Pancreas (tissue), 10 donors: ENCODE measurements at places on chromosomes 2 and 18.
A peak's percentile ranks its signal among the peaks of the same experiment; 100 is the strongest.

DNA sequence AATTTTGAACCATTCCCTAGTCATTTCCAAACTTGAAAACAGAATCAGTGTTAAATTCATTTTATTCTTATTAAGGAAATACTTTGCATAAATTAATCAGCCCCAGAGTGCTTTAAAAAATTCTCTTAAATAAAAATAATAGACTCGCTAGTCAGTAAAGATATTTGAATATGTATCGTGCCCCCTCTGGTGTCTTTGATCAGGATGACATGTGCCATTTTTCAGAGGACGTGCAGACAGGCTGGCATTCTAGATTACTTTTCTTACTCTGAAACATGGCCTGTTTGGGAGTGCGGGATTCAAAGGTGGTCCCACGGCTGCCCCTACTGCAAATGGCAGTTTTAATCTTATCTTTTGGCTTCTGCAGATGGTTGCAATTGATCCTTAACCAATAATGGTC is 5.5 kb upstream of the MROH2A start:
- no peak for DNase-seq

DNA sequence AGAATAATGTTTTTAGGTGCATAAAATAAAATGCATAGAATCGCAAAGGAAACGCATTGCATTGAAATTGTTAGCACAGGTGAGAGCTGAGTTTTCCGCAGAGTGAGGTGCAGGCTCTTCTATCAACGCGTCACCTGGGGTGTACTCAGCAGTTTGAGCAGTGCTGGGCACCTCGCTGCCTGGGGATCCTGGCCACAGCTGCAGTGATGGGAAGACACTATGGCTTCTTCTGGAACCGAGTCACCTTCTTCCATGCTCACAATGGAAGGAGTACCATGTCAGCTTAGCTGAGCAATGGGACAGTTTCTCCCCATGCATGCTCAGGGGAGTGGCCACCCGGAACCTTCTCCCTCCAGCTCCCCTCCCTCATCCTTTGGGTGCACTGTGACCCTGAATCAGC is 95.4 kb upstream of the OTOS start:
- no peak for DNase-seq

DNA sequence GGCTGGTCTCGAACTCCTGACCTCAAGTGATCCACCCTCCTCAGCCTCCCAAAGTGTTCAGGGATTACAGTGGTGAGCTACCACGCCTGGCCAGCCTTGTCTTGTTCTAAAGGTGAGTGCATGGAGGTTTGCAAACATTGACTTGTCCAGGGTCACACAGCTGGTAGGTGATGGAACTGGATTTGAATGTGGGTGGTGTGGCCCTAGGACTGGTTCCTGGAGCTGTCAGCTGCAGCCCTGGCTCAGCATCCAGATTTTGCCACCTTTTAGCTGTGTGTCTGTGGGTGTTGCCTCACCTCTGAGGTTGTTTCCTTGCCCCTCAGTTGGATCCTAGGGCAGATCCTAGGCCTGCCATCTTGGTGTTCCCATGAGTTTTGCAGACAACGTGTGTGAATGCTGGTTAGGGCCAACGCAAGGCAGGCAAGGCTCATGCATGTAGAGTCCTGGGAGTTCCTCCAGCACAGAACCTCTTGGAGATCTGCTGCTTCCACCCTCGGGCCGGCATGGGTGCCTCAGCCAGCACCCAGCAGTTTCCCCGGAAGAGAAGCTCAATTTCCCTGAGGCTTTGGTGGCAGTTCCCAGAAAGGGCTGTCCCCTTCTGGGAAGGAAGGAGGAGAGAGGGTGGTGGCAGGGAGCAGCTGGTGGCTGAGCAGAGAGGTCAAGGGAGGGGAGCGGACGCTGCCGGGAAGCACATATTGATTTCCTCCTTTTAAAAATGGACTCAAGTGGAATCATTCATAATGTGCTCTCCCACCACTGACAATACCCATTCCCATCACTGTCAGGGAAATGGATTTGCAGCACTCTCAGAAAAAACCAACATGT is 127.6 kb upstream of the HS6ST1 start:
- DNase-seq = peak; percentile 9

DNA sequence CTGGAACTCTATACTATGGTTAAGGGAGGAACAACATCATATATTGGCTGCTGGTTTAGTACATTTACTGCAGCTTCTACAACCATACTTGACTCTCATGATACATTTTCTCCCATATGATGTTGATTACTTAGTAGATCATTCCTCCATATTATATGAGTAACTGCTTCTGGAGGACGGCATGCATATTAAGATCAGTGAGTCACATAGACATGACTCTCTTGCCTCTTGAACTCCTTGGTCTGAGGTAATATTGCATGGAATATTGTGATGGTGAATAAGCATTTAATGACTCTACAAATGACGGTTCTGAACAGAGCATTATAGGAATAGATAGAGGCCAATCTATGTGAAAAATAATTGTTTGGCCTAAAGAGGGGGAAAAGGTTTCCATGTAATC is 418.8 kb upstream of the SPHKAP start:
- DNase-seq = no peak

GRCh38 chr18:28657961-28658360 is 481.0 kb upstream of the CDH2 start:
- DNase-seq = no peak

GRCh38 chr18:80251700-80252099 is 4.4 kb upstream of the PARD6G start:
- DNase-seq = no peak

DNA sequence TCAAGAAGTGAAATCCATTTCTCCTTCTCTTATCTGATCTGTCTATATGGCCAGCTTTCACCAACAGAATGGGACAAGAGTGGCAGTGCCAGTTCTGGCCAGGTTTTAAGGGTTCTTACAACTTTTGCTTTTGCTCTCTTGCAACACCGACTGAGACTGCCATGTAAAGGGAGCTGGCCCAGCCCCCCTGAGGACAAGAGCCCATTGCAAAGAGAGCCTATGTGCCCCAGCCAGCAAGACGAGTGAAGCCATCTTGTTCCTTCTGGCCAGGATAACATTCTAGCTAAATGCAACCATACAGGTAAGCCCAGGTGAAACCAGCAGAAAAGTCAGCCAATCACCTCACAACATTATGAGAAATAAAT is 101.0 kb upstream of the RND3 start:
- no peak for DNase-seq

GRCh38 chr2:140550821-140551220 is 1580.0 kb downstream of the LRP1B start:
- no peak for DNase-seq

- no peak for DNase-seq
Measured at GRCh38 chr18:29326214-29326613, 1149.3 kb upstream of the CDH2 start.

- DNase-seq = no peak
Measured at GRCh38 chr2:218582076-218582475, 13.4 kb downstream of the CNOT9 start.

GRCh38 chr2:179238027-179238426 is 26.6 kb downstream of the SESTD1 start:
- no peak for DNase-seq

- no peak for DNase-seq
Measured at GRCh38 chr2:25286025-25286400, 55.7 kb downstream of the DNMT3A start.

- no peak for DNase-seq
Measured at GRCh38 chr2:223841436-223842190, 4.2 kb upstream of the AP1S3 start.

- DNase-seq = no peak
Measured at GRCh38 chr2:180505203-180505602, 475.2 kb upstream of the UBE2E3 start.

DNA sequence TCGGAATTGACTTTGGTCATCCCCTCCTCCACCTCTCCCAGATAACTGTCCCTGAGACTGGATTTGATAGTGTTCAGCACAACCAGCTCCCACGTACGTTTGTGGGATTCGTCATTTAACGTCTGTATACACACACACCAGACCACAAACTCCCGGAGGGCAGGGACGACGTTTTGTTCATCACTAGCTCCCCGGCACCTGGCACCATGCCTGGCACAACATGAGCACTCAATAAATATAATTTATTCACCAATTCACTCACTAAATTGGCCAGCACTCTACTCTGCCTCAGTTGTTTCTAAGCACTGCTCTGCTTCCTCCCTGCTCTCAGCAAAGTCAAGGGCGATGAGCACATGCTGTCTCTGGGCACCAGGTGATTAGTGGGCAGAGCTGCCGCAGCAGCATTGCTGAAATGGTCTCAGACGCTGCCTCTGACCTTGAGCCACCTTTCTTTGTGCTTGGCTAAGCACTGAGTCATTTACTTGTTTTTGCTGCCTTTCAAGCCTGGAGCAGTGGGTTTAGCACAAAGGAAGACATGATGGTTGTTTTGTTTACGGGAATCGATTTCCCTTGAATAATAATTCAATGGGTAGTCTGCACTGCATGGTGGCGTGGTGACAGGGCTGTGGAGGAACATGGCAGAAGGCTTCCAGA is 19.3 kb upstream of the LOXHD1 start:
- DNase-seq = no peak

- DNase-seq = no peak
Measured at GRCh38 chr18:48417985-48418384, 8.8 kb upstream of the ZBTB7C start.

DNA sequence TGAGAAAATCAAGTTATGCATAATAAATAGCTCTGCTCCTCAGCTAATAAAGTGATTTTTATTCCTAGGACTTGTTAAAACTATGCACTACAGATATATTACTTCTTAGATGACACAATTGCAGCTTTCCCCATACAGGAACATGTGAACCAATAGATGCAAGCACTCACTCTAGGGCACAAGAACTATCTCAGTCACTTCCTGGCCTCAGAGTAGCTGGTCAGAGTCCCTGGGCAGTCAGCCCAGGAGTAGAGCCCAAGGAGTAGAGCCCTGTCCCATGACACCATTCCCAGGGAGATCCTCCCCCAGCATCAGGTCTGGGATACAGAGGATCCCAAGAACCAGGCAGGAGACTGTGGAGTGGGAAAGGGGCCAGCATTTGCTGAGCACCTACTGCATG is 2.7 kb downstream of the TNS1 start:
- DNase-seq = no peak

- no peak for DNase-seq
Measured at GRCh38 chr2:240931319-240931949, 25.3 kb downstream of the CROCC2 start.

- no peak for DNase-seq
Measured at GRCh38 chr2:120244656-120245519, 7.8 kb upstream of the RALB start.

GRCh38 chr2:100419915-100420314 is 2.4 kb upstream of the CHST10 start:
- no peak for DNase-seq

DNA sequence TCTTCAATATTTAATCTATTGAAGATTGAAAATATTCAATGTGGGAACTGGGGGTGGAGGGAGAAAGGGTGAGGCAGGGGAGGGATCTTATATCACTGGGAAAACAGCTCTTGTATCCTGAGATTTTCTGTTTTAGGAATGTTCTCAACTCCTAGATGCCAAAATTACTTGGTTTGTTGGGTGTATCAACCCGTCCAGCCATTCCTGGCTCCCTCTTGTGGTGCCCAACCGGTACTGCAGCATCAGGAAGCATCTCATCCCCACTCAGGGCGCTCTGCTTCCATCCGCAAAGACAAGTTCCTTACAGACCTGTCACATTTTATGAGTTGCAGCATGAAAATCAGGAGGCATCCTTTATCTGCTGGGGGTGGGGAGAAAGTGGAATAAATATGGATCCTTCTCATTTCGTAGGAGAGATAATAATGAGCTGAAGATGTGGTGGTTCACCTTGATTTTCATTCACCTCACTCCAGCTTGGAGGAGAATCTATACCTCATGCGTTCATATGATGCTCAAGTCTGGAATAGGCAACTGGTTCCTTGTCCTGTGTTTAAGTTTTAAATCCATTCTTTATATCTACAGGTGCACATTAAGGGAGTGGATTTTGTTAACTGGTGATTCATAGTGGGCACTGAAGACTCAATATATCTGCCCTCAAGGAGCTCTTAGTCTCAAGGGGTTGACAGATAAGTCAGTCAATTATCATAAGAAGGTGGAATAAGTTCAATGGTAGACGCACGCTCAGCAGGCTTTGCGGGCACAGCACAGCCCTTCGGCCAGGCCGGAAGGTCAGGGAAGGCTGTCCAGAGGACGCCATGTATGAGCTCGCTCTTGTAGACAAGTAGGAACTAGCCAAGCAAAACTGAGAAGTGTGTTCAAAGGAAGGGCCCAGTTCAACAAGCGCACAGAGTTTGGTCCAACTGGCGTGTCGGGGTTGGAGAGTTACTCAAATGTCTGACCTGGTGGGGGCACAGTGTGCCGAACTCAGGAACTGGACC is 127.3 kb downstream of the RNF144A start:
- peak; percentile 75 for DNase-seq

DNA sequence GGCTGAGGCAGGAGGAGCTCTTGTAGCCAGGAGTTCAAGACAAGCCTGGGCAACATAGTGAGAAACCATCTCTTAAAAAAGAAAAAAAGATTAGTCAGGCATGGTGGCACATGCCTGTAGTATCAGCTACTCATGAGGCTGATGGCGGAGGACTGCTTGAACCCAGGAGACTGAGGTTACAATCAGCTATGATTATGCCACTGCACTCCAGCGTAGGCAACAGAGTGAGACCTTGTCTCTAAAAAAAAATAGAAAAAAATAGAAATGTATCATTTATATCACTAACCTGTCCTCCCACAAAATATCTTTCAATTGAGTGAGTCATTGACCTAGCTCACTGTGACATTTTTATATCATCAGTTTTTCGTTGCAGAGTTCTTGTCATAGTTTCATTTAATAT is 152.5 kb downstream of the DTNA start:
- no peak for DNase-seq

DNA sequence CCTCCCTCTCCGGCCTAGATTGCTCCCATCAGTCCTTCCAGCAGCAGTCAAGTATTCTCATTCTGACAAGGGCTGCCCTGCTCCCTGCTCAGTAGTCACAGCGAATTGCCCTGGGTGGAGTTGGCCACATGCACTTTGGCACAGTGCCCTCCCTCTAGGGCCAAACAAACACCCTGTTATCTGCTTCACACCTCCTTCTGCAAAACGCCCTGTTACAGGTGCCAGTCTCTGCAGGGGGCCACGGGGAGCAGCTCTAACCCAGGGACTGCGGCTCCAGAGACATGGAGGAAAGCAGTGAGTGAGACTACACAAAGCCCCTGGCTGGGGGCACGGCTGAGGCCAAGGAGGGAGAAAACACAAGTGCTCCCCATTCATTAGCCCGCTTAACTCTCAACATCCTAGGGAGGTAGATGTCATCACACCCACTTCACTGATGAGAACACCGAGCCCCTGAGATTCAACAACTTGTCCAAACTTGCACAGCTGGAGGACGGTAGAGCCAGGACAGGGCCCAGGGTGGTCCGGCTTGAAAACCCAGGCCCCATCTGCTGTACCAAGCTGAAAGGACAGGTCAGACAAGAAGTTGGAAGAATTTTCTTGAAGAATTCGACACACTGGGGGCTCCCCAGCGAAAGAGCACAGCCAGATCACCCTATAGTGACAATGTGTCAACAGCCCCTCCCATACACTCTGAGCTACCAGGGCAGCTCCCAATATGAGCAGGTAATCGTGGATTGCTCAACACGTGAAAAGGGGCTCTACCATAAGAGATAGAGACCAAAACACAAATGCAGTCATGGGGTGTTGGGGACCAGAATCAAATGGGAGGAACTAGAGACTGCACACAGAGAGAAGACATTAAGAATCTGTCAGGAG is 8.7 kb upstream of the TFCP2L1 start:
- DNase-seq = peak; percentile 90

GRCh38 chr18:58223717-58224424 is 179.8 kb downstream of the NEDD4L start:
- peak; percentile 63 for DNase-seq
